H9 (cell line): ENCODE measurements at places on chromosomes 3 and 15. TPM values are rescaled to one million over a fixed set of nuclear protein-coding genes. Genes with fewer than 3 reads are reported as not detected.
A peak's percentile ranks its signal among the peaks of the same experiment; 100 is the strongest.

DNA sequence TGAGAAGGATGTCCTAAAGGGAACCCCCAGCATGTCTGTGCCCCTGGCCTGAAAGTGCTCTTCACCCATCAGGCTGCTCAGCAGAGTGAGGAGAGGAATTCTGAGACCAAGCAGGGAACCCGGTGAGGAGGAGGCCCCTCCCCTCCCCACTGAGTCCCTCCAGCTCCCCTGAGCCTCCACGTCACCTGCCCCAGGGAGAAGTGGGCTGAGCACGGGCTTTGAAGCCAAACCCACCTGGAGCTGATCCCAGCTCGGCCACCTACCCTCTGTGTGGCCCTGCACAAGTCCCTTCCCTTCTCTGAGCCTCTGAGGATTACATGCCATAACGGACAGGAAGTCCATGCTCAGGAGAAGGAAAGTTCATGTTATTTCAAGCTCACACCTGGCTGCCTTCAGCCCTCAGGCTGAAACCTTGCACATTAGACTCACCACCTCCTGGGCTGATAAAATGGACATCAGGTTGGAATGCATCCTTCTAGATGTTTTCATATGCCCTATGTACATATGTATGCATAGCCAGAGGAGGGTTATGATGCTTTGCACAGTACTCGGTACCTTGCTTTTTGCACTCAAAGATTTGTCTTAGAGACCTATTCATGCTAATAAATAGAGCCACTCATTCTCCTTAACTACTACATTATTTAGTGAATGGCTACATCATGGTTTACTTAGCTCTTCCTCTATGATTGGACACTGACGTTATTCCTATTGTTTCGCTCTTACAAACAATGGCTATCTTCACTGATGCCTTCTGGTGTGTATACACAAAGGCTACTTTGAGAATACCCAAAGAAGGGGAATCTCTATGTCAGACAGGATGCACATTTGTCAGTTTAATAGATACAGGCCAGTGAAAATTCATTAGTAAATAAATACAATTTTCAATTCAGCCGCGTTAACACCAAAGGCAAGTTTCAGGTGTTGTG lies 31.6 kb upstream of the GATA2 start:
- no peaks in the 10 kb centered on the region for H3K4me1 ChIP-seq
- DNase-seq: peak; percentile 16
- no peak overlapping the region for H3K4me3 ChIP-seq
- no peak overlapping the region for H3K27ac ChIP-seq
- no peaks in the 10 kb centered on the region for H3K27me3 ChIP-seq

DNA sequence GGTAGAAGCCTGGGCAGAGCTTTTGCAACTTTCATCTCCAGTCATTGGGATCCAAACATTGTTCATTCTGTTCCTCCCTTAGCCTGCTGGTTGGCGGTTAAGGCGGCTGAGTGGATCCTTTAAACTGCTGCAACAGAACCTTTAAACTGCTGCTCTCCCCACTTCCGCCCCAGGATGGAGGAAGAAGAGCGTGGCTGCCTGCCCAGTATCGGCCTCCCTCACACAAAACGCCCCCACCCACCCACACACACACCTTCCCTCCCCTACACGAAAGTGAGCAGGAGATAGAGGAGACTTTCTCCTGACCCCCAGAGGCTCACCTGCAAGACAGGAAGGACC lies 460 bp upstream of the ZMAT3 start:
- no peaks in the 10 kb centered on the region for H3K36me3 ChIP-seq
- no peaks in the 10 kb centered on the region for H3K27me3 ChIP-seq
- H3K27ac ChIP-seq: no peak overlapping the region
- no peaks in the 10 kb centered on the region for H3K4me1 ChIP-seq
- DNase-seq: no peak
- H3K4me3 ChIP-seq: peak overlapping the region; percentile 95

GRCh38 chr15:38668898-38669391 lies 104.3 kb upstream of the RASGRP1 start:
- H3K27ac ChIP-seq: no peak overlapping the region
- DNase-seq: no peak
- no peaks in the 10 kb centered on the region for H3K27me3 ChIP-seq
- H3K4me1 ChIP-seq: no peaks in the 10 kb centered on the region
- H3K36me3 ChIP-seq: no peaks in the 10 kb centered on the region

GRCh38 chr15:89206908-89207331 lies 14.5 kb downstream of the RLBP1 start:
- H3K4me1 ChIP-seq: no peaks in the 10 kb centered on the region
- DNase-seq: peak; percentile 90
- no peak overlapping the region for H3K27ac ChIP-seq

MAP1A gene
- 2.5 TPM in 2 replicates for total RNA-seq

DNA sequence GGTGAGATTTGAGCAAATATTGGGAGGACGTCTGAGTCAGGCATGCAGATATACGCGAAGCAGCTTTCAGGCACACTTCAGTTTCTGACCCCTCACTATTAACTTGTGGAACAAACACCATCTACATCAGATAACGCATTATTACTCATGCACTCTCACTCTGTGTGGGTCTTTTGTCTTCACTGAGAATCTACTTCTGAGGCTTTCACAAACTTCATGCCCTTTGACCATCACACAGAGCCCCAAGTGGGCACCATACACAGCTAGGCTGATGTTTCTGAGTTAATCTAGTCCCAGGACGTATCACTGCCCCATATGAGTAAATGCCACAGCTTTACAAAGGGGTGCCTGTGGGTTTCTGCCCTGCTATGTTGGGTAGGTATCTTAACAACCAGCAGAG lies 39.6 kb upstream of the IP6K2 start:
- H3K36me3 ChIP-seq: no peaks in the 10 kb centered on the region
- H3K4me1 ChIP-seq: no peaks in the 10 kb centered on the region
- DNase-seq: no peak
- H3K27ac ChIP-seq: no peak overlapping the region
- no peaks in the 10 kb centered on the region for H3K27me3 ChIP-seq
- H3K4me3 ChIP-seq: no peak overlapping the region

- DNase-seq: no peak
- no peak overlapping the region for H3K4me3 ChIP-seq
- H3K27ac ChIP-seq: no peak overlapping the region
- no peaks in the 10 kb centered on the region for H3K4me1 ChIP-seq
- H3K36me3 ChIP-seq: peaks cover 31% of the 10 kb centered on the region
- H3K27me3 ChIP-seq: no peaks in the 10 kb centered on the region
These were observed 282.1 kb downstream of the RYR3 start for GRCh38 chr15:33592864-33593263.

DNA sequence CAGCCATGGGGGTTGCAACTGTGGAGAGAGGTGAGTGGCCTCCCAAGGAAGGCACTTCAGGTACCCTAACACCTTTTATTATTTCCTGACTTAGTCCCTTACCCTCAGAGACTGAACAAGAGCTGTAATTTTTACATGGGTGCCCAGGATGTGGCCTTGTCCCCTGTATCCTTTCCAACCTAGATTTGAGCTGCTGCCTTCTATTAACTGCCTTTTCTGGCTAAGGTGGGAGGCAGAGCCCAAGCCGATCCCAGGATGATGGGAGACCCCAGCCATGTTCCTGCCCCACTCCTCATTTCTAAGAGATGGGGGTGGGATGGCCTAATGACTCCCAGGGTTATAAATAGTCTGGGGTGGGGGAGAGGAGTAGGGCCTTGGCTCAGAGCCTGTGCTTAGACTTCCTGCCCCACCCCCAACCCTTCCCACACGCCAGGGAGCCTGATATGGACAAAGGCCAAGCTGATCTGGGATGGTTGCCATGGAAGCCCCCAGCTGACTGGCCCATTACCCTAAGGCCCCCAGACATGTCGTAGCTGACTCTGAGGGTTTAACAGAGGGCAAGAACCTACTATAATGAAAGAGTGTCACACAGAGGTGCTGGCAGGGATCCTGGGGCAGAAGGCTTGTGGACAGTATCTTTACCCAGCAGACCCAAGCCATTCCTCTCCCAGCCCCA lies 1.9 kb downstream of the KLHDC8B start:
- peak; percentile 55 for DNase-seq
- no peak overlapping the region for H3K27ac ChIP-seq
- H3K27me3 ChIP-seq: no peaks in the 10 kb centered on the region

DNA sequence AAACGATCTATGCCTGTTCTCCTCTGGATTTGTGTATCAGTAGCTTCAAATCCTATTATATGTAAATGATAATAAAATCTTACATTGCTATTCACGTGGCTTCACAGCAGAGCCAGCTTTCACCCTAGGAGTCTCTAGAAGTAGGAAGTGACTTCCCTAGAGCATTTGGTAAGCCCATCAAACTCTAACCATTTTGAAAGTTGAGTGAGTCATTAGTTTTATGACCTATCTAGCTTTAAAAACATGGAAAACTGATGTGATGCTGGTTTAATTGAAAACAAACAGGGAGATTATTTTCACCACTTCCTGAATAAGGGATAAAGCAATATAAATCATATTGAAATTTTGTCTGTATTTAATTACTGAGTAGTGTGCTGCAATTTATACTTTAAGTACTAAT lies 275.2 kb downstream of the EPHA6 start:
- no peak overlapping the region for H3K4me3 ChIP-seq
- H3K27me3 ChIP-seq: no peaks in the 10 kb centered on the region
- DNase-seq: no peak
- no peaks in the 10 kb centered on the region for H3K4me1 ChIP-seq
- H3K36me3 ChIP-seq: no peaks in the 10 kb centered on the region

DNA sequence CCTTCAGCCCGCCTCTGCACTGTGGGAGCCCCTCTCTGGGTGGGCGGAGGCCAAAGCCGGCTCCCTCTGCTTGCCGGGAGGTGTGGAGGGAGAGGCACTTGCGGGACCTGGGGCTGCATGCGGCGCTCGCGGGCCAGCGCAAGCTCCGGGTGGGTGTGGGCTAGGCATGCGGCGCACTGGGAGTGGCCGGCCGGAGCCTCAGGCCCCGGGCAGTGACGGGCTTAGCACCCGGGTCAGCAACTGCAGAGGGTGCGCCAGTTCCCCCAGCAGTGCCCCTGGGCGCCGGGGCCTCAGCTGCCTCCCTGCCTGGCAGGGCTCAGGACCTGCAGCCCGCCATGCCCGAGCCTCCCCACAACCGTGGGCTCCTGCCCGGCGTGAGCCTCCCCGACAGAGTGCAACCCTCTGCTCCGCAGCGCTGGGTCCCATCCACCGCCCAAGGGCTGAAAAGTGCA lies 98.9 kb upstream of the POU1F1 start:
- peaks cover 6% of the 10 kb centered on the region for H3K36me3 ChIP-seq
- no peaks in the 10 kb centered on the region for H3K4me1 ChIP-seq
- DNase-seq: no peak
- H3K27ac ChIP-seq: no peak overlapping the region

TM6SF1 gene
- 0.96 and 0.99 TPM in 2 replicates for total RNA-seq
